ENCODE measurements at places on chromosomes 12 and 14.

DNA sequence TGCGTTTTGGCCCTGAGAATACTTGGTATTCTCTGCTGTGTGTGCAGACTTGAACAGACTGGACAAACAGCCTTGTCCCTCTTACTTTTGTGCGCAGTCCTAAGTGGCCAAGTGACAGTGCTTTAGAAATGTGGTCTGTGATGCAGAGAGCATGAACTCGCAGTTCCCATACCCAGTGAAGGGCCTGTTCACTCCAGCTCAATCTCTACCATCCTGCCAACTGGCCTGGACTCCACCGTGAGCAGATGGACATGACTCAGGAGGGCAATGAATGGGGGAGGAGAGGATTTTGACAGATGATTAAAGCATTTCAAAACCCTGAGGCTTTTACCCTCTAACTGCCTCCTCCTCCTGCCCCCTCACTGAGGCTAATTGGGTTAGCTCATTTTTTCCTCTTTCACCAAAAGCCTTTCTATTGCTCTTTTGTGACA, 62.5 kb upstream of the PYGL start:
- no peak for DNase-seq

GRCh38 chr14:59221568-59221967, 33.1 kb downstream of the DAAM1 start:
- DNase-seq, result no peak

DNA sequence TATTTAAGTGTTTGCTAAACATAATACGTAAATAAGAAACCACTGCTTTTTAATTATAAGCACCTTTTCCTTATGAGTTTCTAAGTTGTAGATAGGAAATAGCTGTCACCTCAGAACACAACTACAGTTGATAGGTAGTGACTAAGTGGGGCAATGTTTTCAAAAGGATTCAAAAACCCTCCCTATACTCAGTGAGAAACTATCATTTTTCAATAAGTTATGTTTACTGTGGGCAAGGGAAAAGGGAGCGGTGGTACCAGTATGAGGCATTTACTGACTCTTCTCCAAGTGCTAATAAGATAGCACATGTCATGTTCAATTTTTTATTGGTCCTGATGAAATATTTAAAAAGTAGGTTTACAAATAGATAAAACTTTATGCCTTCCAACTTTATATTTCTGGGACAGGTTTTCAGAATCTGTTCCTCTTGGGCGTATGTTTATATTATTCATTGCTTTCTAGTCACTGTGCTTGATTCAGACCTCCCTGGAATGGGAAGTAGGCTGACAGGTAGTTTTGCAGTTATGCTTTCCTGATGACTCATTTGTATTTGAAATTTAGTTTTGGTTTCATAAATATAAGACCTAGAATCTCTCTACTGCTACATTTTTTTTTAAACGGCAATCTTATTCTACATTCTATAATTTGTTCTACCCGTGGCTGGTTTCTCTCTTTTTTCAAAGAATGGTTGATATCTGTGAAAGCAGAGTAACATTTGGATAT, 153.1 kb downstream of the TMEM117 start:
- no peak for DNase-seq

DNA sequence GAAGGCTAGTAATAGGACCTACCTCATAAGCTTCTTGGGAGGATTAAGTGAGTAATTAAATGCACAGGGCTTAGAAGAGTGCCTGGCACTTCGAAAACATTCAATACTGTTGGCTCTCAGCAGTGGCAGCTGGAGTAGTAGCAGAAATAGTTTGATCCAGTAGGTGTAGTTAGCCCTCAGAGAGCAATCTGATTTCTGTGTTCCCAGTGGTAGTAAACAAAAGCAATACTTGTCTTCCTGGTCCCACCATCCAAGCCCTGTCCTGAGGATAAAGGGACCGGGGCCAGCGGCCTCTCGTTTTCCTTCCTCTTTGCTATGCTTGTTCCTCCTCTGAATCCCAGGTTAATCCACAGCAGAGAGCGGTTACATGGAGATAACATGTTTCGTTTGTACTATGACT, 131.6 kb downstream of the SAMD4A start:
- DNase-seq, result no peak

- no peak for DNase-seq
These were observed 102.0 kb downstream of the SLC6A15 start for GRCh38 chr12:84810611-84811010.

DNA sequence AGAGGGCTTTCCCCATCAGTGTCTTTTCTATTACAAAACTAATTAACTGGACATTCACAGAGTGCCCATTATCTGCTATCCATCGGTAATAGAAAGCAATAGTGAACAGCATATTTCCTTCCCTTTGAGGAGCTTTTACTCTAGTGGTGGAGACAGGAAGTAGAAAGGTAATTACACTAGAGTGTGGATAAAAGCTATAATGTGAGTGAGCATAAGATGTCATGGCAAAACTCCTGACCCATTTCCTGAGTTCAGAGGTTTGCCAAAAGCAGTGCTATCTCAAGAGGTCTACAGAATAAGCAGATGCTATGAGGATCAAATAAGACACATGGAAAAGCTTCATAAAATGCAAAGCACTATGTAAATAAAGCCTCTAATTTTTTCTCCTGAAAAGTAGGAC, 24.0 kb downstream of the TIMELESS start:
- DNase-seq, result no peak

GRCh38 chr14:52741865-52742264, 11.9 kb downstream of the STYX start:
- DNase-seq, result no peak

DNA sequence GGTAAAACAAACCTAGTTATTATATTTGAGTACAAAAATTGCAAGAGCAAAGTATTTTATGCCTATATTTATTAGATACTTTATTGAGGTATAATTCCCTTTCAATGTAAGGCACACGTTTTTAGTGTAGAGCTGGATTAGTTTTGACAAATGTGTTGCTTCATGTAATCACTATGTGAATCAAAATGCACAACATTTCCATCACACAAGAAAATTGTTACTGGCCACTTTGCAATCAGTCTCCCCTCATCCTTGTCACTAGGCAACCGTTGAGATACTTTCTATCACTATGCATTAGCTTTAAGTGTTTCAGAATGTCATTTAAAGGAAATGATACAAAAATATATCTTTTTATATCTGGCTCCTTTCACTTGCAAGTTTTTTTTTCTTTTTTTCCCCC, 531.0 kb downstream of the CCER1 start:
- no peak for DNase-seq

- DNase-seq, result no peak
These were observed 12.4 kb upstream of the TMEM106C start for GRCh38 chr12:47950856-47951468.

DNA sequence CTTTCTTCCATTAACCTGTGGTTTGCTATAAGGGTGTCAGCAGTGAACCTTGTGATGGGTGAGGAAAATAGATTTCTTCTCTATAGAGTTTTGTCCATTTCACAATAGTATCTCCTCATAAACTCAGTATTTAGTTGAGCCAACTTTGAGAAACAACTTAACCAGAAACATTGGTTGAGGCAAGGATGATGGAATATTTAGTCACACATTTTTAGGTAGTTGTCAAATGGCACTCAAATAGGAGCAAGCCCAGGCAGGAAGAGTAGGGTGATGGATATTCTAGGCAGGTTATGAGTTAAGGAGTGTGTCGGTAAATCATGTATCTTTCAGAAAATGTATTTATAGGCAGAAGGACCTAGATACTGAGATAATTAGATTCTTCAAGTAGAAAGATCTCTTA, 1267.6 kb downstream of the SLC16A7 start:
- no peak for DNase-seq

GRCh38 chr14:55571125-55571889, 8.7 kb upstream of the KTN1 start:
- DNase-seq, result no peak

DNA sequence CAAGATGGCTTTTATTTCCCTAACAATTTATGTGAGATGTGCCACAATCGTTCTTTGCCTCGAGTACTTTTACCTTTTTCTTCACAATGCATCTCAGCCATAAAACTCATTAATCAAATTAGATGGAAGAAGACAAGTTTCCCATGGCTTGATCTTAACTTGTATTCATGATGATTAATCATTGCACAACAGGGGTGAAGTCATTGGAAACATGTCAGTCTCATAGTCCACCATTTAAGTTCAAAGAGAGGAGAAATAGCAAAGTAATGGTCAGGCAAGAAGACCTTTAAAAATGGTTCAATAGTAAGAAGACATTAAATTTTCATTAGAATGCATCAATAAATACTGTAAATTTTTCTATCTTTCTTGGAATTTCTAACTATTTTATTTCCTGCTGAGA, 136.3 kb downstream of the FOXG1 start:
- no peak for DNase-seq

- no peak for DNase-seq
These were observed 104.2 kb upstream of the ABCD2 start for GRCh38 chr12:39723831-39724230.

DNA sequence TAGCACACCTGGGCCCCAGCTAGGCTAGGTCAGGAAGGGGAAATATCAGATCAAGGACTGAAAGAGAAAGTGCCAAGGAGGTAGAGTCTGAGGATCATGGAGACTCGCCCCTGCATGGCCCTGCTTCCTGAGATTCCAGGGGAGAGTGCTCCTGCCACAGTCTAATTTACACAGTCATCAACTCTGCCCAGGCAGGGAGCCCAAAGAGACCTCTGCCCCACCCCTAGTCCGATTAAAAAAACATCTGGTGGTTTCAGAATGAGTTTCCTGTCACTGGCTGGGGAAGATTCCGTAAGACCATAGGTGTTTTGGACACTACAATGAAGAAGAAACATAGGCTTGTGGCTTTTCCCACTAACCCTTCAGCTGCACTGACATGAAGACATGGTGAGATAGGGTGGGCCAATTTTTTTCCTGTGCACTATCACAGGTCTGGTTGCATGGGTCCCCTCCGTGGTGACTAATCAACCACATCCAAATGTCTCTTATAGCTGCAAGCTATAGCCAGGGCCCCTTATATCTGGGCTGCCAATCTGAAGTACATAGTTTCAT, 31.5 kb upstream of the GZMB start:
- DNase-seq, result no peak

DNA sequence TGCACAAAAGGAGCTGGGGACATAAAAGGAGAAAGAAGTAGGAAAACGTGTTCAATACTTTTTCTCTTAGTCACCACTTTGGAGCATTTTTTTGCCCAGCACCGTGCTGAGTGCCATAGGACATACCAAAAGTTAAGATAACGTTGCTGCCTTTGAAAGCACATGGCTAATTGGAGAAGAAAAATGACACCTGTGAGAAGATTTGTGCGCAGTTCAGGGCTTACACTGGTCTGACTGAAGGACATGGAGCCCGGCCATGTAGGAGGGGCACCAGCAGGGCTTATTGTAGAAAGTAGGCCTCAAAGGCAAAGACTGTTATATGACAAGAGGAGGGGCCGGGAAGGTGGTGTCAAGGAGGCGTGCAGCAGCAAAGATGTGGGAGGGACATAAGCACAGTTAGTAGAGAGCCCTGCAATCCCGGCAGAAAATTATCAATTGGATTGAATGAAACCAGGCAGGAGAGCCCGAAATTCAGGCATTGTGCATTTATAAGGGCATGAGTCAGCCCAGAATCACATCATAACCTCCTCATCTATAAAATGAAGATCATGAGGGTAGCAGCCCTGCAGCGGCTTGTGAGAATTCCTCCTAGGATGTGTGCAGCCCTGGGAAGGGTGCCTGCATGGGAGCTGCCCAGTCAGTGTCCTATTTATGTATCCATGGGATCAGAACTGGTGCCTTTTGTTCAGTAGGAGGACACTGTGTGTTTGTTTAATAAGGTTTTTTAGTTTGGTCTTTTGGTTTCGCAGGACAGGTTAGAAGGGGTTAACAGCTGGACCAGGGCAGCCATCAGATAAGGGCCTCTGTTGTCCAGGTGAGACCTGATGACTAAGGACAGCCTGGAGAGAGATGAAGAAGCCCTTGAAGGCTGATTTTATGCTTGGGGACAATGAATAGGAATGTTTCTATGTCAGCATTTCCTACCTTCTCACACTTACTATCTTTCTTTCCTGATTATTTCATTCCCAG, 122.4 kb downstream of the GPR135 start:
- DNase-seq, result no peak

DNA sequence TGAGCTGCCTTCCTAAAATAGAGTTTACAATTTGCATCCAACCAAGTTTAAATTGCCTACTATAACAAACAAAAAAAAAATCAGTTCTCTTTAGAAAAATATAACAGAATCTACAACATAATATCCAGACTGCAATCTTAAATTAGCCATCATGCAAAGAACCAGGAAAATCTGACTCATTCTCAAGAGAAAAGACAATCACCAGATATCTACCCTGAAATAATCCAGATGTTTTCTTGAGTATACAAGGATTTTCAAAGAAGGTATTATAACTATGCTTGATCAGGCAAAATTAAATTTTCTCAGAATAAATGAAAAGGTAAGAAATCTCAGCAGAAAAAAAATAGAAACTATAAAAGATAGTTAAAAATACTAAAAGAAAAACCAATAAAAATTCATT, 115.6 kb downstream of the CCER1 start:
- no peak for DNase-seq

GRCh38 chr12:112496496-112496895, 77.7 kb downstream of the PTPN11 start:
- DNase-seq, result no peak

GRCh38 chr12:31300783-31301182, 25.2 kb downstream of the SINHCAF start:
- no peak for DNase-seq

DNA sequence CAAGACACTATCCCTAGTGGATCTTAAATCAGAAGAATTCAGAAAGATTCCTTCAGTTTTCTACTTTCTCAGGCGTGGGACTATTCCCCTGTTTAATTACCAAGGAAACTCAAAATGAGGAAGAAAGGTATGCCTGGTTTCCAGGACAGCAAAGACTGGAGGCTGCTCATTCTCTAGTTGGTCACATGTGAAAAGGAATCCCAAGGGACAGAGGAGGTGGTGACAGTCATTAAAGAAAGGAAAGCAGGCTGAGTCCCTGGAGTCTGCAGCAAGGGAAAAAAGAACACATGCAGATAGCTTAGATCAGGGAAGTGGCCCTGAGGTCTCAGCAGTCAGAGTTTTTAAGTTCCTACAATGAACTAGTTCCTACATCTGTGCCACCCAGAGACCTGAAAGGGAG, 165.4 kb upstream of the CCDC198 start:
- DNase-seq, result no peak

- no peak for DNase-seq
These were observed 389.6 kb upstream of the DDHD1 start for GRCh38 chr14:53542732-53543131.

DNA sequence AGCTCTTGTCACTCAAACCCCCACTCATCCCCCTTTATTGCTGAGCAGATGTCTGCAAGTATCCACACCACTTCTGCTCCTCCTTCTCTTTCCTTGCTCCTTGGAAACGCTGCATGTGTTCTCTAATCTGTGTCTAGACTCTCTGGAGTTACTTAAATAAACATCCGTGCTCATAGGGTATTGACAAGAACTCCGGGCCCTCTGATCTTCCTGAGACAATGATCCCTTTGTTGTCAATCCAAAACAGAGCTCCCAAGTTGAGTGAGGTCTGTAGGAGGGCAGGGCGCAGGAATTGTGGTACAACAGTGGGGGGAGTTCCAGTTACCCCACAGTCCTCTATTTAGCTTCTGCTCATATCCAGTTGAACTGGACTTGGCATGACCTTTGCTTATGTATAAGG, 489.0 kb downstream of the SNAPC1 start:
- DNase-seq, result no peak
